ENCODE measurements at places on chromosomes 5 and 9.

DNA sequence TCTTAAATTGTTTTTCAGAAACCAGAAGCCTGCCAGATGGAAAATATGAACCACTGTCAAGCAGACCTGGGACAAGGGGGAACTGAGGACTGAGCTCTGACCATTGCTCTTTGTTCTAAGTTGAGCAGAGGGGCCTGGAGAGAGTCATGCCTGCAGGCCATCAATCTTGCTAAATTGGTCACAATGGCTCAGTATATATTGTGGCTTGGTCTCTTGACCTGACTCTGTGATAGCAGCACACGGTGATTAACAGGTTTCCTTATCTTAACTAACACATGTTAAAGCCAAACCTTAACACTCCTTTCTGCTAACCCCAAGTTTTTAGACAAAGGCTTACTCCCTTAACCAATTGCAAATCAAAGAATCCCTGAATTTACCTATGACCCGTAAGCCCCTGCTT is 1281.2 kb upstream of the NUDT12 start:
- DNase-seq: no peak

DNA sequence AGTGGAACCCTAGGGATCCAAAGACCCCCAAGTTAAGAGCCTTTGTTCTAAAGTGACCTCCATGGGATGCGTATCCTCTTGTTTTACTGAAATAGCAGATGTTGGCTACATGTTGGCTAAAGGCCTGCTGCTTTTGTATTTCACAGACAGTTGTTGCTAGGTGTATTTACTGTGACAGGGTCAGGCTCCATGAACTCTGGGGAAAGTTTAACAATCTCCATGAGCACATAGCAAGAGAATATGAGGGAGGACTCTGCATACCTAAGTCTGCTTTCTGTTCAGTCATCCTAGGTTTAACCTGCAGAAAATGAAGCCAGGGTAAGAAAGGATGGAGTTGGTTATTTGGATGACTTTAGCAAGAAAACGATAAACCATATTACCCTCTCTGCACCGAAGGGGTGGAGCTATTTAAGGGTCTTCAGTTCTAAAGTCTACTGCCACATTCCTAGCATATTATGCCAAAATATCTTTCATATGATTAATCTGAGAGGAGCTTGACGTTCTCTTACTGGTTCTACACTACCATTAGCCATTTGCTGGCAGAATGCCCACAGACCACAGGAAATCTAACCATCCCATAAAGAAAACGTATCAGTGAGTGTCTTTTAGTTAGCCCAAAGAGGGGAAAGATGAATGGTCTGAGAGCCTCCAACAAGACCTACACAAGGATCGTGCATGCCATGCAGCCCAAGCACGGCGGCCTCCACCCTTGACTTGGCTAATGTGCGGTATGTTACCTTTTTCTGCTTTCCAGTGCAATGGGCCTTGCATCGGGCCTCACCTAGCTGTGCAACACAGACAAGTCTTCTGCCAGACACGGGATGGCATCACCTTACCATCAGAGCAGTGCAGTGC is 127.8 kb downstream of the SAXO1 start:
- DNase-seq: no peak

GRCh38 chr5:149188383-149188782 is 47.1 kb downstream of the ABLIM3 start:
- DNase-seq: no peak

GRCh38 chr9:127199001-127199791 is 65.4 kb upstream of the GARNL3 start:
- peak; percentile 66 for DNase-seq

DNA sequence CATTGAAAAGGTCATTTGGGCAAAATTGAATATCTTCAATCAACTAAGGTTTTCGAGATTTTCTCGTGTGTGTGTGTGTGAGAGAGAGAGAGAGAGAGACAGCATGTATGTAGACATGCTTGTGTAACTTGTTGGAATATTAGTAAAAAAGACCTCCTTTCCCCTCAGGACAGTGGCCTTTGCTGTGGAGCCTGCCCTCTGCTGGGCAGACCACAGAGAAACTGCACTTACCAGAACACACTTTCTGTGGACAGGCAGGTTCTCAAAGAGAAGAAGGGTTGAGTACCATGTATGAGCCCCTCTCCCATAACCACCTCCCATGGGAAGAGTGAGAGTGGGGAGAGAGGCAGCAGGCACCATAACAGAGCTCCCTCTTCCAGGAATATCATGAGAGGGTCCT is 45.6 kb downstream of the CFAP90 start:
- DNase-seq: no peak

GRCh38 chr9:16262477-16263261 is 607.8 kb downstream of the BNC2 start:
- DNase-seq: no peak

DNA sequence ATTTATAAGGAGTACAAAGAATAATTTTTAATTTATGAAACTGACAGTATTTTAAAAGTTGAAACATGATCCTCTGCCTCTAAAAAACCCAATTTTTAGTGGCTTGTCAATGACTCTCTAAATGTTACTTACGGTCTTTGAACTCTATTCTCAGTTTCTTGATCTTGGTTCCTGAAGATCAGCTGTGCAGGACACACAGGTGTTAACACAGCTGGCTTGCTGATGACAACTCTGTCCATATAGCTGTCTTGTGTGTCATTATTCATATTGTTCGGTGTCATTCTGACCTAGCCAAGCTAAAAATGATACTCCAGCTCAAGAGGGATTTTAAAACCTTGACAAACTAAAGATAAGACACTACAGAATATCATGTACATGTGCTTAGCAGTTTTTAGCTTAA is 314.5 kb downstream of the CCDC171 start:
- DNase-seq: no peak

- no peak for DNase-seq
Measured at GRCh38 chr5:11420969-11421368, 483.3 kb downstream of the CTNND2 start.

Measured in bronchial epithelial cell (primary cell).